CD4-positive, alpha-beta memory T cell (primary cell): ENCODE measurements at places on chromosomes 12 and 14. TPM values are rescaled to one million over a fixed set of nuclear protein-coding genes. Genes with fewer than 3 reads are reported as not detected.
A peak's percentile ranks its signal among the peaks of the same experiment; 100 is the strongest.

DNA sequence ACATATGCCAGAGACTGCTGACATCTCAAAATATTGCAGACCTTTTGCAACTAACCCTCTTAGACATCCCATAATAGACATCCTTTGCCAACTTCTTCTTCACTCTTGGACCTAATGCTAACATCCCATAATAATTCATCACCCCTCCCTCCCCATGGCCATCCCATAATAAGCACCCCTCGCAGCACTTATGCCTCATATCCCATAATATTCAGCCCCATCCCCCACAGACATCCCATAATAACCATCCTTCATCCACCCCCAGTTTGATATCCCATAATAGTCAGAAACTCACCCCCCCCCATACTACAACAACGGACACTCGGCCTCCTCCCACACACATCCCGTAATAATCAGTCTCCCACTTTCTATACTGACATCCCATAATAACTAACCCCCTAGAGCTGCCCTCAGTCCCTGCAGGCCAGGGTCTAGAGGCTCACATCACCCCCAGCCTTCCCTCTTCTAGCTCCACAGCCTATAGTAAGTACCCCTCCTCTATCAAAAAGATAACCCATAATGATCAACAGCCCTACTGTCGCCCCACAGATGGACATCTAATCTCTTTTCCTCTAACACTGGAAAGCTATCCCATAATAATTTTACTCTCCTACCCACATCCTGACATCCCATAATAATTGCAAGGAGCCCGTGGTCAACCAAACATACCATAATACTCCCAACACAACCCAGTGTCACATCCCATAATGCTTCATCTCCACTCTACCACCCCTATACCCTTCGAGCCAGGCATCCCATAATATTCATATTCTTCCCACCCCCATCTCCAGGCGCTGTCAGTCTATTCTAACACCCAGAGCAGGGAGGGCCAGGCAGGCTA lies 792 bp upstream of the CHD4 start:
- DNase-seq, result peak; percentile 74

DNA sequence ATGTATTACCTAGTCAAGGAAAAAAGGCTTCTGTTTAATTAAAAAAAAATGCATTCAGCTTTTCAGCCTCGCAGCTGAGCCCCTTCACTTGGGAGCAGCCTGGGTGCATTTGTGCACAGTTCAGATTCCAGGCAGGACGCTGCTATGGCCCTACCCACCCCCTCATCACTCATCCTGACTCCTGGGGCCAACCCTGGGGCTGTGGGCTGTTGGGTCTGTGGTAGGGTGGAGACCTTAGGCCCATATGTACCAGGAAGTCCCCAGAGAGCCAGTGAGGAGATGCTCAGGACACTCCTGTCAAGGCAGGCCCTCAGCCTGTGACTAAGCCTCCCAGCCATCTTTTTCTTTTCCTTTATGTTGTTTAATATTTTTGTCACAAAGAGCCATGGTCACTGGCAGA lies 9.3 kb upstream of the CDCA4 start:
- no peak for DNase-seq

- DNase-seq, result no peak
These were observed 52.5 kb upstream of the MYL2 start for GRCh38 chr12:110972866-110973265.

DNA sequence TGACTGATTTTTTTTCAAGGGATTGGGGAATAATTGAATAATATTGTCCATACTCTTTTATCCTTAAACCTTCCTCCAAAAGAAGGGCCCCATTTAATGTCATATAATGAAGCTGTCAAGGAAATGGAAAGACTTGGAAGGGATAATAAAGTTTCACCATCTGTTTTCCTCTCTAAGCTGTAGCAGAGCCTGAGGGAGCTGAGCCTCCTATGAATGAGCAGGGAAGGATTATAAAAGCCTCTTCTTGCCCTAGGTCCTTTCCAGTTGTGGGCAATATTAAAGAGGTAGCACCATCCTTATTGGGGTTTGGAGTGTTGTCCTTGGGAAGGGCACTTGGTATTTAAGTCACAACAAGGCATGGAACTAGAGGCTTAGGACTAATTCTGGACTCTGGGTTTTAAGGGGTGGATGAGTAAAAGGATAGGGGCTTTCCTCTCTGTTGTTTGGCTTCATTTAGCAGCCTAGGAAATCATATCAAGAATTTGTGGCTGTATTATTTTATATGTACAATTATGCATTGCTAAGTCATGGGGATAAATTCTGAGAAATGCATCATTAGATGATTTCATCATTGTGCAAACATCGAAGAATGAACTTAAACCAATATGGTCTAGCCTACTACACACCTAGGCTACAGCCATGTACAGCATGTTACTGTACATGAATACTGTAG lies 408.5 kb upstream of the DCN start:
- no peak for DNase-seq

GRCh38 chr12:18400186-18400585 lies 138.9 kb downstream of the PIK3C2G start:
- DNase-seq, result peak; percentile 31

DNA sequence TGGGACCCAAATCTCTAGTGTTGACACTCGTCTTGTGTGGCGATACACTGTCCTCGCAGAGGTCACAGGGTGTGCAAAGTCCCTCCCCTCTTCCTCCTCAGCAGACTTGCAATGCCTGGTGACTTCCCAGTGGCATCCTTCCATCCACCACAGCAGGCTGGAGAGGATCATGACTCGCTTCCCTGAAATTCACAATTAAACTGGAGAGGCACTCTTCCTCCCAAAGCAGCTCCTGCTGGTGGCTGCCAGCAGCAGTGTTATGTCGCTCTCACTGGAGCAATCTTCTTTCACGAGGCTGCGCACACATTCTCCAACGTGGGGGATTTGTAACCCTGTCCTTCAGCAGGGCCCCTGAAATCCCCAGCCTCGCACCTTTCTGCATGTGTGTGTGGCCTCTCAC lies 145.2 kb upstream of the TMCC3 start:
- no peak for DNase-seq

DNA sequence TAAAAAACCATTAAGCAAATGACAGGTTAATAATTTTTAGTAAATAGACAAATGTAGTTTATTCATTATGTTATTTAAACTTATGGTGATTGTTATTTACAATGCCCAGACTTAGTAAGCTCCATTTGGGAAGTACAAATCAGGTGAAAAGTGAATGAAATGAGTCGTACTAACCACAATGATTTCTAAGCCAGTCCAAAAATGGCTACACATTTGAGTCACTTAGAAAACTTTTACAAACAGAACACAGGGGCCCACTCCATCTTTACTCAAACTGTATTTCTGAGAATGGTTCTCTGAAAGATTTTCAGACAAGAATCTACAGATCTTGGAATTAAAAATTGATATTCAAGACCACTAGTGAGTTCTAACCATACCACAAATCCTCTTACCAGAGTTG lies 653.3 kb upstream of the MIS18BP1 start:
- DNase-seq, result no peak

- no peak for DNase-seq
These were observed 38.0 kb upstream of the BCL7A start for GRCh38 chr12:121983536-121984210.

The FAM186B gene
- polyA plus RNA-seq, result 0.15 TPM

The RNASE13 gene
- not detected for polyA plus RNA-seq

The BHLHE41 gene
- polyA plus RNA-seq, result not detected

DNA sequence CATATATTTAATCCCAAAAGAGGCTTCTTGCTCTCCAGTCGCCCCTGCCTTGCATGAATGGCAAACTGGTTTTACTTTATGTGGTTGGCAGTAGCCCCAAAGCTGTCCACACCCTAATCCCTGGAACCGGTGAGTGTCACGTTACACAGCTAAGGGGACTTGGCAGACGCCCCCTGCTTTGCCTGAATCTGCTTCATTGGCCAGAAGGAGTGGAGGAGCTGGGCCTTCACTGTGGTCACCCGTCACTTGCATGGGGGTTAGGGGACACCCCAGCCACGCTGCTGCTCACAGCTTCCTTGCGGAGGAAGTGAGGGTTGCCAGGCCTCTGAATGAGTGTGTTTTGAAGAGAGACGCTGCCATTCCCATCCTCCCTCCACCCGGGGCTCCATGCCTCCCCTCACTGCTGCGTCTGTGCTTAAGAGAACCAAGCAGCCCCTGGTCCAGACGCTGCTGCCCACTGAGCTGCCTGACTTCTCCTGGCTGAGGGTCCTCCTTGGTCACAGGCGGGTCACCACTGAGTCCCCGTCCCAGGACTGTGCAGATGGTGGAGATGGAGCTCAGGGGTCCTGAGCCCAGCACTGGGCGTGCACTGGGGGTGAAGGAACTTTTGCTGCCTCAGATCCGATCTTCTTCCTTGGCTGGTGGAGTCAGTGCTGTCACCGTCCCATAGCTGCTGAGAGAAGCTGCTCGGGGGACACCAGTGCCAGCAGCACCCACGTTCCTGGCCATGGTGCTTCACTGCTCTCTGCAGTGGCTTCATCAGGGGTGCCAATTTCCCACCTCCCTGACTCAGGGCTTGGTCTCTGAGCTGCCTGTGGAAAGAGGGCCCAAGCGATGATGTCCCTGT lies 39.8 kb downstream of the GALNT9 start:
- no peak for DNase-seq

DNA sequence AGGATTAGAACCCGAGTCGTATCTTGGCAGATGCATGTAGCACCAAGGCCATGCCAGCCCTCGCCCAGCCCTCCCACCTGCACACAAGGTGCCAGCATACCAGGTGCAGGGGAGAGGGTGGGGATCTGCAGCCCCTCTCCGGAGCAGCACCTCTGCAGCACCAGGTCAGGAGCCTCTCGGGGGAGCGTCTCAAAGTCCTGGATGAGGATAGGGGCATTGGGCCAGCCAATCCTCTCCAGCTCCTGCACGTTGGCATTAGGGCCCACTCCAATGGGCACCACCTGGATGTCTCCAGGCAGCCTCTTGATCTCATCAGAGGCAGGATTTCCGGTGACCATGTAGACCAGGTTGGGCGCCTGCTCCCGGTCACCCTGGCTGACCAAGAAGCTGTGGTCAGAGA lies 73.2 kb upstream of the ANO2 start:
- no peak for DNase-seq

The EFS gene
- not detected for polyA plus RNA-seq

GRCh38 chr14:21055432-21056117 lies 2.0 kb upstream of the RNASE8 start:
- no peak for DNase-seq

- no peak for DNase-seq
These were observed 1.5 kb upstream of the OTX2 start for GRCh38 chr14:56811593-56812363.

DNA sequence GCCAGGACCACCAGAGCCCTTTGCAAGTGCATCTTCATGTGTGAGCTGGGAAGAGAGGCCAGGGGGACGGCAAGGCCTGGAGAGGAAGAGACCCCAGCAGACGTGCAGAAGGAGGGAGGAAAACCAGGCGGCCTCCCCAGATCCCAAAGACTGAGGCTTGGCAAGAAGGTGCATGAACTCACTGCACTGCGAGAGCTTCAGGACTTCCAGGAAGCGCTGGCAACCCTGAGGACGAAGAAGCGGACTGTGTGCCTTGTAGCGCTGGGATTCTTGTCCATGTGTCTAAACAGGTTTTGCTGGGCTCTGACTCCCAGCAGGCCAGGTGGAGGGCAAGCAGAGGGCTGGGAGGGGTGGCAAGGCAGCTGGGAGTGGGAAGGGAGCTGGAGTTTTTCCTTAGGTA lies 939 bp downstream of the TGFB3 start:
- DNase-seq, result no peak

GRCh38 chr12:8078398-8078797 lies 3.7 kb upstream of the NECAP1 start:
- peak; percentile 81 for DNase-seq

GRCh38 chr12:116057356-116057755 lies 220.1 kb downstream of the MED13L start:
- no peak for DNase-seq

The NID2 gene
- 0.34 TPM for polyA plus RNA-seq

The CDKN3 gene
- polyA plus RNA-seq, result 5.0 TPM

The TAS2R8 gene
- polyA plus RNA-seq, result not detected

- no peak for DNase-seq
These were observed 19.2 kb downstream of the P2RX2 start for GRCh38 chr12:132637811-132638210.

The C14orf132 gene
- polyA plus RNA-seq, result 1.2 TPM

The TRIM9 gene
- polyA plus RNA-seq, result 0.05 TPM

GRCh38 chr14:74048281-74048680 lies 29.1 kb downstream of the BBOF1 start:
- no peak for DNase-seq

DNA sequence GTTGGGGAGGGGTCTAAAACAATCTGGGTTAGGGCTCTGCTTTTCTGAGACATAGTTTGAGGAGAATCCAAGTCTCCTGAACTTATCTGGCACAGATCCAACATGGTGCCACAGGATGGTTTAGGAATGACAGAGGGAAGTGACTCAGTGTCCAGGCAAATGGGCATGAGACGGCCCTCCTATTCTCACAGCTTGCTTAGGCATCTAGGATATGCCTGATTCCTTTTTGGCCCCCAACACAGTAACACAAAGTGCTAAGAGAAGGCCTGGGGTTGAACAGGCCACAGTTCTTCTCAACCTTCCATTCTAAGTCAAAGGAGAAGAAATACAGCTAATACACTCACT lies 117.7 kb downstream of the ZFP36L1 start:
- no peak for DNase-seq

GRCh38 chr12:89856431-89856830 lies 147.8 kb upstream of the ATP2B1 start:
- no peak for DNase-seq

DNA sequence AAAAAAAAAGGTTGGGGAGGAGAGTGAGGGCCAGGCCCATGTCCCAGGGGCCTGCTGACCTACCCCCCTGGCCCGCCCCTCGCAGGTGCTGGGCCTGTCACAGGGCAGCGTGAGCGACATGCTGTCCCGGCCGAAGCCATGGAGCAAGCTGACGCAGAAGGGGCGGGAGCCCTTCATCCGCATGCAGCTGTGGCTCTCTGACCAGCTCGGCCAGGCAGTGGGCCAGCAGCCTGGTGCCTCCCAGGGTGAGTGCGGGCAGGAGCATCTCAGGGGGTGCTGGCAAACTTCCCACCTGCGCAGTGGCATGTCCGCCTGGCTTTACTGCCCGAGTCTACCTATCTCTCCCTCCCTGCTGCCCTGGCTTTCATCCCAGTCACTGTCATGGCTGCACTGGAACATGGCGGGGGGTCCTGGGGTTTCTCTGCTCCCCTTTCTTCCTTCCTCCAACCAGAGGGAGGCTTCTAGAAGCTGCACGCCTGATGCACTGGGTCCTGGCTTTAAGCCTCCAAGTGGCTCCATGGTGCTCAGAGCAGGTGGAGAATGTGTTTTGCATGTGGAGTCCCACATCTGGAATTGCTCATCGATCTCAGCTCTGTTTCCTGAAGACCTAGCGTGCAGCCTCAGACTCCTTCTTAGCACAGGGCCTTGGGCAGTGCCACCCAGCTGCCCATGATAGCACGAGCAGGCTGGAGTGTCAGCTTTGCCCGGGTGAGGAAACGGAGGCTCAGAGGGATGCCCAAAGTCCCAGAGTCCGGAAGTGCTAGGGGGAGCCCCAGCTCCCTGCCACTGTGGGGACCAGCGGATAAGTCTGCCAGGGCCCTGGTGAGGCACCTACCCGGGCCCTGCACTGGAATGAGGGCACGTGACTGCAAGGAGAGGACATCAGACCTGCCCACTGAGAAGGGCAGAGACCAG lies 46.3 kb downstream of the PHETA1 start:
- DNase-seq, result no peak

GRCh38 chr12:46367351-46368029 lies 5.1 kb downstream of the SLC38A2 start:
- DNase-seq, result no peak
